ENCODE measurements at places on chromosomes 2 and 18.

- DNase-seq = no peak
These were observed 156.4 kb upstream of the MMADHC start for GRCh38 chr2:149743842-149744448.

DNA sequence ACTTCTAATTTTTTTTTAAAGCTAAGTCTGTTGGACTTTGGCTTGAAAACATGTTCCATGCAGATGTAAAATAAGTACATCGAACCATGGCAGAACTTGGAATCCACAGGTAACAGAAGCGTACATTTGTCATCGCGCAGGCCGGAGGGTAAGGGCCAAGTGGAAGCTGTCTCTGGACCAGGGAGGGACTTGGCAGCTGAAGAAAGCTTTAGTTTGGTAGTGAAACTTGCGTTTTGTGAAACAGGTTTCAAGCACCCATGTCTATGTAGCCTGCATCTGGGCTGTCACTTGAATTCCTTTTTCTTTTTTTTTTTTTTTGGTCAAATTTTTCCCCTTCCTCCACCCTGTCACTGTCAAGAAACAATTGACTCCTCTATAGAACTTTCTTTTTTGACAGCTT, 20.4 kb downstream of the GRHL1 start:
- DNase-seq = no peak

DNA sequence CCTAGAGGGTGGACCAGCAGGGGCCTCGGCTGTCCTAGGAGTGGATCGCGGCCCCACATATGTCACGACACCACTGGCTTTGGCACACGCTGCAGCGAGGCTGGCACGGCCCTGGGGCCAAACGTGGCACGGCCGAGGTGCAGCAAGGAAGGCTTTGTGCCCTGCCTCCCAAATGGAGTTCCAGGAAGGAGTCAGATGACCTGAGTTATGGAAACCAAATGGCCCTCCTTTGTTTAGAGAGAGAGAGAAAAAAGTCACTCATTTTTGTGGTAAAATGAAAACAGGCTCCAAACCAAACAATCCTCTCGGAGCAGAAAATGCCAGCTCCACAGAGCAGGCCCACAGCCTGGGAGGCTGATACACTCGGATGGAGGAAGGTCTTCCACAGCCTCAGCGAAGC, 105.6 kb downstream of the ANTXR1 start:
- DNase-seq = no peak

- DNase-seq = no peak
These were observed 2.0 kb upstream of the AMMECR1L start for GRCh38 chr2:127887776-127888130.

GRCh38 chr2:77363277-77363676, 158.9 kb downstream of the LRRTM4 start:
- no peak for DNase-seq

DNA sequence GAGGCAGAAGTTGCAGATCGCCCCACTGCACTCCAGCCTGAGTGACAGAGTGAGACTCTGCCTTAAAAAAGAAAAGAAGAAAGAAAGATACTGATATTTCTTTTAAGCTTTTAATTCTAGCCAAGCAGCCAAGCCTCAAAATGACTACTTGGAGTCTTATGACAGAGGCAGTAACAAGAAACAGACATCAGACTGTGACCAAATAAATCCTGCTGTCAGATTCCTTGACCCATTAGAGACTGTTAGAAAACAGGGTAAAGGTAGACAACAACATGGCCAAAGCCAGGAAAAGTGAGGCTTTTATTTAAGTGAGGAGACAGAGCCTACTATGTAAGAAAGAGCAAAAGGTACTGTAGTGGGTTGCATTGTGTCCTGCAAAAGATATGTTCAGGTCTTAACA, 83.4 kb upstream of the NARS1 start:
- no peak for DNase-seq

- DNase-seq = no peak
These were observed 234.4 kb upstream of the RBBP8 start for GRCh38 chr18:22698711-22699110.

DNA sequence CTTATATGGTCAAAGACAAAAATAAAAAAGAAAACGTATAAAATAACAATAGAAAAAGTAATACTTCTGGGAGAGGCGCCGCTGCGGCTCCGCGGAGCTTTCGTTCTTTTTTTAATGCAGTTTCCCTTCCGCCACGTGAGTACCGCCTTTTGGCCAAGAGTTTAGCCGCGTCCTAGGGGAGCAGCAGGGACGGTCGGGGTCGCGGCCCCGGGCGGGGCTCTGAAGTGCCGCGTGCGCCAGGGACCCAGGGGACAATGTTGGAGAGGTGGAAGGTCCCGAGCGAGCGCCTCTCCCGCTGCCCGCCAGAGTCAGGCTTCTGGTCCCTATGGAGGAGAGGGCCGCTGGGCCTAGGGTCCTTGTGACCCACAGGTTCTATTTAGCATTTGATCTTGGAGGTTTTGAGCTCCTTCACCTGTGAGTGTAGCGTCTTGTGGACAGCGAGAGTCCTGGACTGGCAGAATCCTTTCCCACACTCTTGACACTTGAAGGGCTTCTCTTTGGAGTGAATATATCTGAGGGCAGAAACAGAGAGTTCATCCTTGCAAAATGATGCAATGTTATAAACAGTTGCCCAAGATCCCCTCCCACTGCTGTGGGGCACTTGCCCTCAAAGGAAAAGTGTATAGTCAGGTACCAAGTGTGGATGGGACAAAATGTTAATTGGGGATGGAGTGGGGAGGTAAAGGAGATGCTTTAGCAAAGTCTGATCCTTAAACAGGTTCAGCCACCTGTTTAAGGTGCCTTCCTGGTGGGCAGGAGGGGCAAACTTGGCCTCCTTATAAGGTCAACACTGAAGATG, 6.3 kb downstream of the OSR1 start:
- DNase-seq = no peak

- DNase-seq = no peak
These were observed 49.4 kb downstream of the TWIST2 start for GRCh38 chr2:238897122-238897880.

Measured in H9 (cell line).